ENCODE measurements at places on chromosomes 5 and 9. TPM values are rescaled to one million over a fixed set of nuclear protein-coding genes. Genes with fewer than 3 reads are reported as not detected.

DNA sequence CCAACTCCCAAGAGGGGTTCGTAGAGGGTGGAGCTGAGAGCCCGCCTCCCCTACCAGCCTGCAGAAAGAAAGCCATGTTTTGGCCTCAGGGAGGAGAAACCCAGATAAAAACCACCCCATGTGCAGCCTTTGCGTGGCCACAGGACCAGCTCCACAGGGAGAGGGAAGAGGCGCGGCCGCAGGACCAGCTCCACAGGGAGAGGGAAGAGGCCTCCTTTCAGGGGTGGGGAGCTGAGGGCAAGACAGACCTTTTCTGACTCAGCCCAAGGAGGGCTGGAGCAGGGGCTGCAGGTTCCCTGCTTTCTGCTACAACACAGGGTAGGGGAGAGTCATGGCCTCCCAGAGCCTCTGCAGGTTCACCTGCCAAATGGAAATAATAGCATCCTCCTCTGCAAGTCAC lies 37.6 kb upstream of the KCNMB1 start:
- H3K4me3 ChIP-seq = no peak overlapping the region
- DNase-seq = no peak
- H3K36me3 ChIP-seq = no peaks in the 10 kb centered on the region
- H3K27me3 ChIP-seq = peaks cover 25% of the 10 kb centered on the region
- H3K27ac ChIP-seq = no peak overlapping the region

DNA sequence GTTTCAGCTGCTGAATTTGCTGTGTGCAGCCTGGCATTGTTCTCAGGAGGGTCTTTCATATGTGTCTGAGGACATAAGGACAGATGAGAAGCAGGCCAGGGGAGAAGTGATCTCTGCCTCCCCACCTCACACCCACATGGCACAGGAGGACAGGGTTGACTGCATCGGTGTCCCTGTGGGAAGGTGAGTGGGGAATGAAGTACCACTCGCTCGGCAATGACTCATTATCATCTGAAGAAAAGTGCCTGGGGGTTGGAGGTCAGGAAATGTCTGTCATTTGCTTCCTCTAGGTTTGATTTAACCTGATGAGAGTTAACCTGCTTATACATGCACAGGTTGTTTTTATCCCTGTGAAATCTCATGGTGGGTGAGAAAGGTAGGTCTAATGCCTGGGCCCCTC lies 195.0 kb downstream of the GADD45G start:
- no peaks in the 10 kb centered on the region for H3K36me3 ChIP-seq
- H3K27me3 ChIP-seq = peaks cover 38% of the 10 kb centered on the region
- DNase-seq = no peak
- no peak overlapping the region for H3K4me3 ChIP-seq
- no peaks in the 10 kb centered on the region for H3K4me1 ChIP-seq

The SLC38A9 gene
- total RNA-seq = 21.9 TPM

DNA sequence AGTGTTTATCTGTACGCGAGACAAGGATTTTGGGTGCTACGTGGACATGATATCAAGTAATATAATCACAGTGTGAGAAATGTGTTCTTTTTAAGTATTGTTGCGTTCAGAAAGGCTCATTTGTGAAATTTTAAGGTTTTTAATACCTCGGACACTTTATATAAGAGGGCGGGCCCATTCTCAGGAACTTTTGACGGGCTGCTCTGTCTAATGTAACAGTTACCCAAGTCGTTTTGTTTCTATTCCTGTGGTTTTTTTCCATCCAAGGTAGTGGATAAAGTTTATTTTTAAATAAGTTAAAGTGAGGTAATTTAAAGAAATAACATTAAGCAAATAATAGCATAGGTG lies 525 bp downstream of the SRP19 start:
- peaks cover 27% of the 10 kb centered on the region for H3K36me3 ChIP-seq
- DNase-seq = no peak
- peaks cover 8% of the 10 kb centered on the region for H3K27me3 ChIP-seq
- peaks cover 46% of the 10 kb centered on the region for H3K4me1 ChIP-seq
- peak overlapping the region; percentile 97 for H3K4me3 ChIP-seq

The ENTPD2 gene
- not detected for total RNA-seq

DNA sequence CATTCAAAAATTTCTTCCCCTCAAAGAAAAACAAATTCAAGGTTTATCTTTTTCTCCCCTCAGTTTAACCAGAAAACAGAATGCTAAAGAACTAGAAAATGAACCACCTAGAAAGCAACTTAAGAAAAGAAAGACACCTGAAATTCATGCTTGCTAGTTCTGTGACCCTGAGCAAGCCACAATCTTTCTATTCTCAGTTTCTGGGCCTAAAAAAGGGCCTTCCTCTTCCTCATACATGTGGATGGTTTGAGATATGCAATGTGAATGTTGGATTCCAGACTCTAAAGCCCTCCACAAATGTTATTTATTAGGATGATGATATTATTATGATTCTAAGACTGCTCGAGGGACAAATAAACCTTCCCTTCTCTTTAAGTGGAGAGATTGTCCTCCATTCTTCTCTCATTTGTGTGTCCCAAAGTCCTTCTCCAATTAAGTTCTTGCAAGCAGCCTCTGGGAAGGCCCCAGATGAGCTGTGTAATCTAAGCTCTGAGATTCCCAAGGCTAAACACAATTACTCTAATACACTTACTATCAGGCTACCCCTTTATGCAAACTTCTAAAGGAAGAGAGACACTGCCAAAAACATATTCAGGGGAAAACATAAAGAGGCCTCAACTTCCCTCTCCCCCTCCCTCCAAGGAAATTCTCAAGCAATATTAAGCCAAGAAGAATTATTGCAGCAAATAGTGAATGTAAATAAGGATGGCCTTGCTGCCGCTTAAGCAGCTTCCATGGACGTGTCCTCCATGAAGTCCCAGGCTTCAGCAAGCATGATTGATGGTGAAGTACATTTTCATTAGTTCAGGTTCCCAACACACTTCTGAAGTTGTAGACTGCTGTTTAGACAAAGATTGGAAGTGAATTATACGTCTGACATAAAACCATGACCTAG lies 80.2 kb downstream of the PRKACG start:
- no peak overlapping the region for H3K4me3 ChIP-seq
- peaks cover 23% of the 10 kb centered on the region for H3K4me1 ChIP-seq
- H3K36me3 ChIP-seq = peaks cover 2% of the 10 kb centered on the region
- no peak for DNase-seq
- H3K27me3 ChIP-seq = peaks cover 46% of the 10 kb centered on the region

The ADAMTS16 gene
- not detected for total RNA-seq

DNA sequence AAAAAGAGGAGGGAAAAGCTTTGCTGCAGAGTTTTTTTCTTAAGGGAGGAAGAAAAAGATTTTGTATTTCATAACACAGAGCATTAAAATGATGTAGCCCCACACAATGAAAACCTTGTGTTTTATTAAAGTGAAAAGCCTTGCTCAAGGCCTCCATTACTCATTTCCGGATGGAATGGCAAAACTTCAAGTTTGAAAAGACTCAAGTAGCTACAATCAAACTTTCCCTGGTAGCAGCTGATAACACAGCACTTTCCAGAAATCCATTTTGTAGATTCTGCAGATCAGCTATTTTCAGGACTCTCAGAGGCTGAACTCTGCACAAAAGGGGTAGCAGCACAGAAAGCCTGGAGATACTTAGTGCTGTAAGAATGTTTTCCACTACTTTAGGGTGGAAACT lies 374.8 kb downstream of the NFIB start:
- no peak for DNase-seq
- H3K36me3 ChIP-seq = no peaks in the 10 kb centered on the region
- no peak overlapping the region for H3K27ac ChIP-seq
- no peaks in the 10 kb centered on the region for H3K4me1 ChIP-seq

DNA sequence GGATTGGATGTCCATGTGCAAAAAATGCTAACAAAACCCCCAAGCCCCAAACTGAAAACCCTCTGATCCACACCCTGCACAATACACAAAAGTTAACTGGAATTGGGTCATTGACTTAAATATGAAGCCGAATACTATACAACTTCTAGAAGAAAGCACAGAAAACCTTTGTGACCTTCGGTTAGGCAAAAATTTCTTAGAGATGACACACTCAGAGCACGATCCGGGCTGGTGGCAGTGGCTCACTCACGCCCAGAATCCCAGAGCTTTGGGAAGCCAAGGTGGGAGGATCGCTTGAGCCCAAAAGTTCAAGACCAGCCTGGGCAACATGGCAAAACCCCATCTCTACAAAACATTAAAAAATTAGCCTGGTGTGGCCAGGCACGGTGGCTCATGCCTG lies 1.8 kb upstream of the DIPK1B start:
- H3K27ac ChIP-seq = no peak overlapping the region
- no peak overlapping the region for H3K4me3 ChIP-seq
- no peak for DNase-seq
- H3K4me1 ChIP-seq = peaks cover 3% of the 10 kb centered on the region
- peaks cover 47% of the 10 kb centered on the region for H3K27me3 ChIP-seq

DNA sequence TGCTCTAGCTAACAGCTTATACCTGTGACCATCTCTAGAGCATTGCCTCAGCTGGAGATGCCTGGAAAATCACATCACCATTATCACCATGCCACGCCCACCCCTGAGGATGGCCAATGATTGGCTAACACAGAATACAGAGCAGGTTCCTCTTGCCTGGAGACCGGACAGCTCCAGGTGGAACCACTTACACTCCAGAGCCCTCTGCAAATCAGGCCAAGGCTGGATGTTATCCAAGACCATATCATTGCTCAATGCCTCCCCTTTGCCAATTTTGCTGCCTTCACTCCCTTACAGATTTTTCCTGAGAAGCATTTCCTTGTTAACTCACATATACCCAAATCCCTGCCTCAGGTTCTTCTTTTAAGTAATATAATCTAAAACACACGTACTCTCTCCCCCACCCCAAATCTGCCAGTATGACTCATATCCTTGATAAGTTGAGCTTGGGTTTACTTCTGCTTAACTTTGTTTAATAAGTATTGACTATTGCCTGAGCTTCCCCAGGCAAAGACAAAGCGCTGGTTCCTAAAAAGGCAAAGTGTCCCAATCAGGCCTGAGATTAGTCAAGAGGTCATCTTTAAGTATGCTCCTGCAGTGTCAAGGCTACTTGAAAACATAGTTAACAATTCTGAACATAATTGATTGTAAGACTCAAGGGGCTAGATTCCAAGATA lies 309.6 kb downstream of the EPB41L4A start:
- H3K27ac ChIP-seq = no peak overlapping the region
- no peaks in the 10 kb centered on the region for H3K4me1 ChIP-seq
- no peaks in the 10 kb centered on the region for H3K36me3 ChIP-seq
- H3K4me3 ChIP-seq = no peak overlapping the region

DNA sequence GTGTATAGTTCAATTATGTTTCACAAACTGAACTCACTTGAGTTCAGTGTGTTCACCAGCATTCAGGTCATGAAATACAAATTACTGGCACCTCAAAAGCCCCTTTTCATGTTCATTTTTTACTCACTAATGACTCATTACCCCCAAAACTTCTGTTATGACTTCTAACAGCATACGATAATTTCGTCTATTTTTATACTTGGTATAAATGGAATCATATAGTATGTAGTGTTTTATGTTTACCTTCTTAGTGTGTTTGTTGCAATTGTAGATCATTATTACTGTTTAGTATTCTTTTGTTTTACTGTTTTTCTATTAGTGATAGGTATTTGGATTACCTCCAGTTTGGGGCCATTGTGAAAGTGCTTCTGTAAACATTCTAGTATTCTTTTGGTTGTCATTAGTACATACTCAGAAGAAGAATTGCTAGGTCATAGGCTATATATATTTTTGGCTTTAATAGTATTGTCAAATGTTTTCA lies 33.4 kb downstream of the DDX4 start:
- H3K27me3 ChIP-seq = peaks cover 7% of the 10 kb centered on the region
- no peak overlapping the region for H3K4me3 ChIP-seq
- DNase-seq = no peak

DNA sequence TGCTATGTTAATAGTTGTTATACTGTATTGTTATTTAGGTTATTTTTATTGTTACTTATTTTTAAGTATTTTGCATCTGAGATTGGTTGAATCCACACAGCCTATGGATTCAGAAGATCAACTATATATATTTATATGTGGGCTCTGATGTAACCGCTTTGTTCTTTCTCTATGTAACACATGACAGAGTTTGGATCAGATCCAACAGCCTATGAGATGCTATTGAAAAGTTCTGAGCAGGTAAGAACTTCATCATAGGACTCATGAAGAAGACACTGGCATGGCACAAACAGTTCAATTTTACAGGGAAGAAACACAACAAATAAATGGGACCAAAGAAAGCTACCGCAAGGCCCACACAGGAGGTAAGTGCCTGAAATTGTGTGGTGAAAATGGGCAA lies 93.4 kb downstream of the GNAQ start:
- peaks cover 1% of the 10 kb centered on the region for H3K36me3 ChIP-seq
- DNase-seq = no peak
- H3K4me1 ChIP-seq = peaks cover 4% of the 10 kb centered on the region
- no peaks in the 10 kb centered on the region for H3K27me3 ChIP-seq
- no peak overlapping the region for H3K27ac ChIP-seq

The VCAN gene
- total RNA-seq = not detected

The ORM1 gene
- not detected for total RNA-seq

- peaks cover 13% of the 10 kb centered on the region for H3K27me3 ChIP-seq
- no peak overlapping the region for H3K27ac ChIP-seq
- H3K36me3 ChIP-seq = no peaks in the 10 kb centered on the region
- DNase-seq = no peak
Measured at GRCh38 chr9:77000330-77000729, 19.1 kb upstream of the FOXB2 start.

DNA sequence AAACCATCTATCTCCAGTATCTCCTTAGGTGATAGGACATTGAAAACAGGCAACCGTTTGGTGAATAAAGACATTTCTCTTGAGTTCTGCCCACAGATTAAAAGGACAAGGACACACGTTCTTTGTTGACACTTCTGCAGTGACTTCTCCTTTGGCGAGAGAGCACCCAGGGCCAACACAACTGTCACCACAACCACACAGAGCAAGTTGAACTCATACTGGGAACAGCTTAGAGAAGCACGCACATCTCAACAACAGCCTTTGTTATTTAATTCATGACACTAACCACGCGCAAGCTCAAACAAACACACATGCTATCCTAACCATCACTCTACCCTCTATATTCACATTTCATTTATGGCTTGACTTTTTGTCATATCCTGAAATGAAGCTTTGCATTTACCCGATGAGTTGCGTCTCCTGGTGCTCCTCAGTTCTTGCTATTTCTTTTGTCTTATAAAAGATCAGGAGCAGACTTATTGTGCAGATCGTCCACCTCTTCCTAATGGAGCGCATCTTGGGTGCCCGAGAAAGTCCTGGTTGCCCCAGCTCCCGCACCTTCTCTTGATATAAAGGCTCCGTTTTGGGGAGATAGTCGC lies 543 bp downstream of the ST8SIA4 start:
- DNase-seq = peak; percentile 77
- peaks cover 28% of the 10 kb centered on the region for H3K4me1 ChIP-seq
- H3K4me3 ChIP-seq = peak overlapping the region; percentile 84
- H3K27me3 ChIP-seq = no peaks in the 10 kb centered on the region

The TAF11L13 gene
- total RNA-seq = not detected

The PTGER4 gene
- total RNA-seq = 50.8 TPM

- H3K27me3 ChIP-seq = peaks cover 32% of the 10 kb centered on the region
- no peak for DNase-seq
- no peak overlapping the region for H3K27ac ChIP-seq
- no peak overlapping the region for H3K4me3 ChIP-seq
- no peaks in the 10 kb centered on the region for H3K36me3 ChIP-seq
Measured at GRCh38 chr5:127506616-127507015, 10.8 kb upstream of the PRRC1 start.

The F2RL1 gene
- 0.47 TPM for total RNA-seq

- no peak for DNase-seq
- H3K27me3 ChIP-seq = no peaks in the 10 kb centered on the region
- H3K4me3 ChIP-seq = peak overlapping the region; percentile 98
- peaks cover 30% of the 10 kb centered on the region for H3K4me1 ChIP-seq
- peak overlapping the region; percentile 43 for H3K27ac ChIP-seq
- H3K36me3 ChIP-seq = peaks cover 22% of the 10 kb centered on the region
Measured at GRCh38 chr9:33472171-33472880, 1.4 kb downstream of the NOL6 start.

GRCh38 chr9:4780651-4781050 lies 12.1 kb upstream of the RCL1 start:
- H3K27ac ChIP-seq = no peak overlapping the region
- no peaks in the 10 kb centered on the region for H3K36me3 ChIP-seq
- no peaks in the 10 kb centered on the region for H3K4me1 ChIP-seq
- H3K27me3 ChIP-seq = peaks cover 12% of the 10 kb centered on the region
